ENCODE measurements at places on chromosomes 4 and X.
A peak's percentile ranks its signal among the peaks of the same experiment; 100 is the strongest.

DNA sequence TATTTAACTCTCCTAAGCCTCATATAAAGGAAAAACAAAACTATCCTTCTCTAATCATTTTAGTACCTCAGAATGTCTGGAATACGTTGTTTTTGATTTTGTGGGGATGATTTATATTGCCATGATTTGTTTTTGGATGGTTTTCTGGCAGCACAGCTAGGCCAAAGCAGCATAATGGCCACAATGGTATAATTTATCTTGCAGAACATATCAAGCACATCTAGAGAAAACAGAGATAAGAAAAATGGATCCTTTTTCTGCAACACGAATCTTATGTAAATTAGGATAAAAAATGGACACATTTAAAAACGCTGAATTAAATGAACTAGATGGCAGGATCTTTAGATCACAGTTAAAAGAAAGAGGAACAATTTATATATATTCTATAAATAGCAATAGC lies 269.9 kb upstream of the FAT4 start:
- no peak for DNase-seq

GRCh38 chr4:136281889-136282288 lies 1250.4 kb downstream of the PCDH18 start:
- no peak for DNase-seq

DNA sequence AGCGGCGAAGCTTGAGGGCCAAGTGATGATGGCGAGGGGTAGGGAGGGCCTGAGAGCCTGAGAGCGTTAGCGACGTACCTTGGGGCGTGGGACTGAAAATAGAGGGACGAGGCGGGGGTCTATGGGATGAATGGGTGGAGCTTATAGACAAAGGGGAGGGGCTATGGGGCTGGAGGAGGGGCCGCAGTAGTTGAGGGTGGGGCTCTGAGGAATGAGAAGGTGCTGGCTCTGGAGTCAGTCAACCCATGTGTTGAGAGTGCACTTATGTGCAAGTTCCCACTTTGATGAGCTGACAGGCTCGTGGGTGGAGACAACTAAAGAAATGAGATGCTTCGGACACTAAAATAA lies 488 bp downstream of the TBC1D25 start:
- peak; percentile 61 for DNase-seq

DNA sequence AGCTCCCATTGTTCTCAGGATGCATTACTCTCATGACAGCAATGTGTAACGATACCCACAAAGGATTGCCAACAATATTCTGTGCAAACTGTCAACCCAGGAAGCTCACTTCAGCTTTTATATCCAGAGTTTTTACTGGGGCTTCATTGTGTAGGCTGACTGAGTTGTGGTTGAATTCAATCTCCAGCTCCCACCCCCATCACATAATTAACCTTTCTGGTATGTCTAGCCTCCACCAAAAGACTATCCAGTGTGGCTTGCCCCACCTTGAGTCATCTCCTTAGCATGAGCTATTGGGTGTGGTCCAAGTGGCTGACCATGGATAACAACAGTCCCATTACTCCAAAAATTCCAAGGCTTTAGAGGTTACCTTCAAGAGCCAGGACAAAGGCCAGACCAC lies 17.7 kb upstream of the TAB3 start:
- no peak for DNase-seq

DNA sequence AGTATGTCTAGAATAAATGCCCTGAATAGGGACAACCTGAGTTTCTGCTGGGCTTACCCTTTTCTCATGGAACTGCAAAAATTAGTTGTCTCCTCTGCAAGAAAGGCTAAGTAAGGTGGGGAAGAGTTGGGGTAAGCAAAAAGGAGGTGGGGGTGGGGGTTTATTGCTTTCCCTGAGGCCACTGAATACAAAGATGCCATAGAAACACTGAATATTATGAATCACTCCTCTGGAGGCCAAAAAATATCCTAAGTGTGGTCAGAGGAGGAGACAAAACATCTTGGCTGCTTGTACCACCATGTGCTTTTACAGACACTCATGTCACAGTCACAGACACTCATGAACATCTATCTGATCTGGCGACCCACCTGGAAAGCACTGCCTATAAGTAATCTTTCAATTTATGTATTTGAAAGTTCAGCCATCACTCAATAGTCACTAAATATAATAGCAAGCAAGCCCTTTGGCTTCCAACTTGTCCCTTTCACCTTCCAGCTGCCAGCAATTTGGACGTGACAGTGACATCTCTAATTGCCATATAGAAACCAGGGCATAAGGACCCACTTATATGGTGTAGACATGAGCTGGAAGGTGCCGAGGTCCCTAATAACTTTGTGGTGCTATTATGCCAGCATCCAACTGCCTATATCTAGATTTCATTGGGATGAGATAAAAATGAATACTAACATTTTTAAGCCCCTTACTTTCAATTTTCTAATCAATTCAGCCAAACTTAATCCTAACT lies 122.7 kb upstream of the CBR4 start:
- no peak for DNase-seq

DNA sequence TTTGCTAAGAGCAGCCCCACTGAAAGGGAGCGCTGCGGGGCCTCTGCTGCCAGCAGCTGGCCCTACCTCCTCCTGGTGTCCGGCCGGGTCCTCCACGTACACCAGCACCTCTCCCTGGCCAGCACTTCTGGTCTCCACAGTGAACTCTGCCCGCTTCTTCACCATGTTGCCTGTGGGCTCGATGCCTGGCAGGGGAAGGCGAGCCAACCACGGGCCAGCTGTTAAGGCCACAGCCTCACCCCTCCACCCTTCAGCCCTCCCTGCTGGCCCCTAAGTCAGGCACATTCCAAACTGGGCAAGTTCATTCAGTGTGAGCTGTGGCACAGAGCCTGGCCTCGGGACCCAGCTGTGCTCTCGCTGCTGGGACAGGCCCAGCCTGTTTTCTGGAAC lies 7.8 kb downstream of the FLNA start:
- DNase-seq: no peak

DNA sequence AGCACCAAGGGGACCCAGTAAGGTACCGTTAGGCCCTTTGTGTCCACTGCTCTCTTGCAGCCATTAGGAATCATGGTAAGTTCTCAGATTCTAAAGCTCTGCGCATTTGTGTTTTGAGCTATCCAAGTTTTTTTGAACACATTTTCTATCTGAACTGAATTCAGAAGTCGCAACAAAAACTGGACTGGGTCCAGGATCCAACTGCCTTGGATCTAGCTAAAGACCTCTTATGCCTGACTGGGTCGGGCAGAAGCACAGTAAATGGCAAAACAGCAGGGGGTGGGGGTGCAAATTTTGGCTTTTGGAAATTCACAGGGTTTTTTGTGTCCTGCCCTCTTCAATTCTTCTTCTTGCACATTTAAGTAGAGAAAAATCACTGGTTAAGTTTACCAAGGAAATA lies 30.0 kb downstream of the RCHY1 start:
- no peak for DNase-seq

- DNase-seq: no peak
Observed at GRCh38 chrX:2654436-2655340, 36.4 kb upstream of the CD99 start.

- no peak for DNase-seq
Observed at GRCh38 chr4:108685036-108685686, 34.8 kb downstream of the OSTC start.

DNA sequence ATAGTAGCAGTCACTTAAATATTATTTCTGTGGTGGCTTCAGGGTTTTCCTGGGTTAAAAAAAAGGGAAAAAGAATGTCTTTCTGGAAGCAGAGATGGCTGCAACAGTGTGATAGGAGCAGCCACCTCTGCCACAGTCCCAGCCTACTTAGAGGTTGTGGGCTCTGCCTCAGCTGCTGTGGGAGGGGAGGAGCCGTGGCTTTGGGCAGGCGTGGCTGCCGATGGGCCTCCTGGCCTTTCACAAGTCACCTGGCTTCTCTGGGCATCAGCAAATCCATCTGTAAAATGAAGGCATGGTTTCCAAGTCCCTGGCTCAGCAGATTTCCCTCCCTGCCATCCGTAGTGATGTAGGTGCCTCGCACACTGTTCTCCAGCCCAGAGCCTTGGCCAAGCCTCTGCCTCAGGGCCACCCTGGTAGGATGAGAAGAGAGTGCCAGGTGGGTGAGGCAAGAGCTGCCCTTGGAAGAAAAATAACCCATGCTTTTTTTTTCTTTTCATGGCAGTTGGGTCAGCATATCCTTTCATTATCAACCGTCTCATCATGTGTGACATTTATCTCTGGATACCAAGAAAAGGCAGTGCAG lies 66.1 kb downstream of the PTTG2 start:
- DNase-seq: no peak

DNA sequence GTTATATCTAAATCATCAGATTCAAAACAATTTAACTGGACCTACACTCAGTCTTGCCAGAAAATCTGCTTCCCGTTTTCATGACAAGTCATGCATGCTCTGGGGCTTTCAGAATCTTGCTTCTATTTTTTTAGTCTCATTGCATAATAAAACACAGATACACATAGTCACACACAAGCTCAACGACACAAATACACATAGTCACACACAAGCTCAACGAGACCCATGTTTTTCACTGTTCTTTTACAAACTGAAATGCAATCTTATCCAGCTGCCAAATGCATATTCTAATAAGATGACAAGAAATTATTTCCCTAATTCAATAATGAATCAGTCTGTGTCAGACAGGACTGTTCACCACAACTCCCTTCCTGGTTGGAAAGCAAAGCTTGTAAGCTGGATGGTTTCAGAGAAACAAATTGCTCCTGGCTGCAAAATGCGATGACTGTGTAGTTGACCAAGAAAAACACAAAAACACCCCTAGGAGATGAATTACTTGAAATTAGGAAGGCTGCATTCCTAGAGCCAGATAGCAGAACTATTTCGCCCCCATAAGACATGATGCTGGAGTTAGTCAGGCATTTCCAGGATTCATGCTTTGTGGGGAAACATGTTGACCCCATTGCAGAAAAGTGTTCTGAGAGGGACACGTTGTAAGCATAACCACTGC lies 208.7 kb downstream of the CHIC2 start:
- no peak for DNase-seq

- DNase-seq: no peak
Observed at GRCh38 chrX:77298790-77299189, 148.4 kb upstream of the FGF16 start.

GRCh38 chr4:121455285-121455684 lies 74.5 kb upstream of the QRFPR start:
- no peak for DNase-seq

DNA sequence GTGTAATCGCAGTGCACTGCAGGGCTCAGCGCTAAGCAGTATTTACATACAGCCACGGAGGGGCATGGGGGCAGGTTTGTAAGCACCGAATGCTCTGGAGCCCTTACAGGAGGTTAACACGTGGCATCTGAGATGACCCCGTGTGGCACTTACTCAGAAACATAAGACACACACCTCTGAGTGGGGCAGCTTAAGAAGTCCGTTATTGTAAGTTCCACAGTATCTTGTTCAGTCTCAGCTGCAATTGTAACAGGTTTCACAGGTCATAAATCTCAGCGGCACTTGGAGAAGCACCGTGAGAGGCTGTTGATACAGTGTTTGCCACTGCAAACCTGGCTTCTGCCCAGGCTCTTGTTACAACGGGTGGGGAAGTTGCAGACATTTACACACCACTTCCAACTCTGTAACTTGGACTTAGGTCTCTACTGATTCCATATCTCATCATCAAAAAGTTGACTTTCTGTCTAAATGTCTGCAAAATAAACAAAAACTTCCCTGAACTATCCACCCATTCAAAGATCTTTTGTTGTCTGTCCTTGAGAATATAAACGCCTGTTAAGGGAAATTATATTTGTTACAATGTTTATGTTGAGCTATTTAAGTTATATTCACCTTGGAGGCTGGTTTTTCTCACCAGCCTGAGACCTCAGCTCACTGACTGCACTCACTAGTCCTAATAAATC lies 10.3 kb downstream of the CPLX1 start:
- no peak for DNase-seq

- no peak for DNase-seq
Observed at GRCh38 chr4:1608821-1609500, 75.2 kb downstream of the FAM53A start.

DNA sequence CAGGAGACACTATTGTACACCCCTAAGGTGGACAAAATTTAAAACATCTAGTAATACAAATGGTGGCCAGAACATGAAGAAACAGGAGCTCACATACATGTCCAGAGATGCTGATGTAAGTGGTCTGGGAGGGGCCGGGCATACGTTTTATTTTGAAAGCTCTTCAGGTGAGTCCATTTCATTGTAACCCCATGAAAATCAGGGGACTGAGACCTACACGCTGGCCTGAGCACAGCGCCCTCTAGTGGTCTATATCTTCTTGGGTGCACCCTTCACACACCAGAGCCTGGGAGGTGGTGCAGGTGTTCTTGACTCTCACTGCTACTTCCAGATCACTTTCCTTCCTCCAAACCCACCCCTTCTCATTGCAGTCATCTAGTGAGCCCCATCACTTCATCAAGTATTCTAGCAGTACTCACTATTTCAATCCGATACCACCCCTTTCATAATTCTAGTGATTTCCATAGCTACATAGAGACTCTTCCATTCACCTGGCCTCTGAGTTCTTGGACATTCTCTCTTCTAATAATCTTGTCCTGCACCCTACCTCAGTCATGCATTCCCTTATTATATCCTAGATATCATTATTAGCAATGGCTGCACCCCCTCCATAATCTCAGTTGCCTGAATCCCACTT lies 4.3 kb upstream of the TLR6 start:
- peak; percentile 71 for DNase-seq

GRCh38 chr4:31411565-31411964 lies 691.4 kb downstream of the PCDH7 start:
- no peak for DNase-seq

DNA sequence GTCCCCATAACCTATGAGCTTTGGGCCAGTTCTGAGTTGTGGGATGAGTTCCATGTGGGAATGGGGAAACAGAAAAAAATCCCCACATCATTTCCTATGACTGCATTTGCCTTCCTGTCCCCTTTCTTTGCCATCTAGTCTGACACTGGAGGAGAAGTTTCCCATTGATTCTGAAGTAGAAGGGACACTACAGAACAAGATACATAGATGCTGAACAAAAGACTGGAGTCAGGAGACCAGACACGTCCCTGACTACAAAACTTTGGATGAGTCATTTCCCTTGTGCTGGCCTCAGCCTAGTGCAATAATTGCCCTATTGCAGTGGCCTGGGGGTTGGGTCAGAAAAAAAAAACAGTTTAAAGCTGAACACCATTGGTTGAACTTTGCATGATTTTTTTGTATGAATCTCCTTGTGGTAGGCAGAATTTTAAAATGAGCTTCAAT lies 22.1 kb downstream of the BEX3 start:
- no peak for DNase-seq

DNA sequence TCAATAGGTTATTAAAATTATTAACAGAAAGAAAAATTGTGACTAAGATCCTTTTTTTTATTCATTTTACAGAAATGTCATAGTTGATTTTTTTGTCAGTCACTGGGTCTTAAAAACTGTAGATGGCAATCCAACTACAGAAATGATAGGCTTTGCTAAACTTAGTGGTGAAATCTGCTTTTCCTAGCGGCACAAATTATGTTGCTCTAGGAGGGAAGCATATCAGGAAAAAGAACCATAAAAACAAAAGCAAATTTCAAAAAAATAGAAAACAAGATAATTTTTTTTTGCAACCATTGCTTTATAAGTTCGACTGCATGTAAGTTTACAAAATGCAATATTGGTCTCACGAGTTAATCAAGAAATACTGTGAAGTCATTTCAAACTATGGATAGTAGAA lies 443.5 kb upstream of the IGFBP7 start:
- no peak for DNase-seq

- DNase-seq: no peak
Observed at GRCh38 chr4:82737354-82737753, 61.2 kb downstream of the SCD5 start.

- no peak for DNase-seq
Observed at GRCh38 chr4:81565142-81565870, 93.6 kb upstream of the RASGEF1B start.

Data from stimulated activated CD4-positive, alpha-beta T cell treated with anti-CD3 and anti-CD28 coated beads, Interleukin-15, amount 100 ng/mL, for 24 hours (primary cell).